Articular chondrocyte of knee joint (primary cell): ENCODE measurements at places on chromosomes 4 and X. TPM values are rescaled to one million over a fixed set of nuclear protein-coding genes. Genes with fewer than 3 reads are reported as not detected.

The SRPK3 gene
- total RNA-seq = 0.65 TPM in 2 replicates

The GSX2 gene
- 0.43 TPM in 1 of 2 replicates, not detected in the other for total RNA-seq

The AMOT gene
- 8.8 and 10.6 TPM in 2 replicates for total RNA-seq

The CSAG1 gene
- not detected in 2 replicates for total RNA-seq

The RBM3 gene
- 362 and 640 TPM in 2 replicates for total RNA-seq

The FGD1 gene
- 8.8 and 9.0 TPM in 2 replicates for total RNA-seq

The XK gene
- total RNA-seq = 0.13 and 0.22 TPM in 2 replicates

The PABPC4L gene
- 0.86 and 2.2 TPM in 2 replicates for total RNA-seq

The ACE2 gene
- not detected in 2 replicates for total RNA-seq

The AFM gene
- total RNA-seq = not detected in 2 replicates

The PRRG1 gene
- total RNA-seq = 20.5 and 21.4 TPM in 2 replicates

The PDGFRA gene
- 826 and 895 TPM in 2 replicates for total RNA-seq

The MAPK10 gene
- total RNA-seq = 14.1 and 41.8 TPM in 2 replicates

The GAGE12J gene
- not detected in 2 replicates for total RNA-seq

The RASGEF1B gene
- 1.2 and 1.7 TPM in 2 replicates for total RNA-seq

The ERVMER34-1 gene
- total RNA-seq = under 0.01 TPM in 1 of 2 replicates, not detected in the other

The RAI2 gene
- total RNA-seq = 3.1 and 4.2 TPM in 2 replicates

The ARR3 gene
- not detected in 2 replicates for total RNA-seq

The BEND2 gene
- not detected in 2 replicates for total RNA-seq

The IRF2 gene
- 40.4 and 52.6 TPM in 2 replicates for total RNA-seq

The TMEM271 gene
- not detected in 2 replicates for total RNA-seq

The TEX13B gene
- total RNA-seq = not detected in 2 replicates

The KCND1 gene
- total RNA-seq = 0.39 and 0.43 TPM in 2 replicates

The FAM241A gene
- total RNA-seq = 0.65 TPM in 2 replicates

The PTCHD1 gene
- not detected in 2 replicates for total RNA-seq

The PCDH11X gene
- total RNA-seq = not detected in 2 replicates

The NKX3-2 gene
- 2.6 and 3.6 TPM in 2 replicates for total RNA-seq

The RNF128 gene
- total RNA-seq = not detected in 2 replicates

The GJB1 gene
- not detected in 2 replicates for total RNA-seq

The TMEM31 gene
- 0.32 TPM in 1 of 2 replicates, not detected in the other for total RNA-seq

The FRMD7 gene
- 1.6 and 1.8 TPM in 2 replicates for total RNA-seq

The PCYT1B gene
- total RNA-seq = 0.26 and 1.1 TPM in 2 replicates

The SATL1 gene
- not detected in 2 replicates for total RNA-seq

The MAGEA10 gene
- total RNA-seq = not detected in 2 replicates

The TMPRSS11E gene
- not detected in 2 replicates for total RNA-seq

The TLR10 gene
- not detected in 2 replicates for total RNA-seq

The TRMT44 gene
- total RNA-seq = 14.0 and 17.0 TPM in 2 replicates

The DIAPH2 gene
- 23.7 and 25.0 TPM in 2 replicates for total RNA-seq

The GABRE gene
- 15.4 and 22.9 TPM in 2 replicates for total RNA-seq

The KIT gene
- 0.39 and 3.6 TPM in 2 replicates for total RNA-seq

The GDPD2 gene
- under 0.01 TPM in 1 of 2 replicates, not detected in the other for total RNA-seq

The SUPT20HL1 gene
- total RNA-seq = 0.13 and 0.22 TPM in 2 replicates

The WDFY3 gene
- total RNA-seq = 89.0 and 96.1 TPM in 2 replicates

The TBX22 gene
- not detected in 2 replicates for total RNA-seq

The CPE gene
- 14.1 and 18.2 TPM in 2 replicates for total RNA-seq

The WDR17 gene
- 1.3 and 4.3 TPM in 2 replicates for total RNA-seq

The GYPE gene
- total RNA-seq = 1.6 and 2.1 TPM in 2 replicates

The PHEX gene
- 0.76 and 1.3 TPM in 2 replicates for total RNA-seq

The FGB gene
- total RNA-seq = not detected in 2 replicates

The CENPVL3 gene
- total RNA-seq = 0.11 TPM in 1 of 2 replicates, not detected in the other

The SPANXN2 gene
- not detected in 2 replicates for total RNA-seq

The USP17L15 gene
- not detected in 2 replicates for total RNA-seq

The PLAC8 gene
- 0.76 and 1.7 TPM in 2 replicates for total RNA-seq

The SHROOM4 gene
- 3.3 and 3.4 TPM in 2 replicates for total RNA-seq

The CCKAR gene
- total RNA-seq = 0.91 and 14.8 TPM in 2 replicates

The TTC29 gene
- total RNA-seq = not detected in 2 replicates
